ENCODE measurements at places on chromosomes 16 and 17.

GRCh38 chr16:64586781-64587180 is 535.1 kb downstream of the CDH11 start:
- no peaks in the 10 kb centered on the region for H3K4me1 ChIP-seq
- H3K4me3 ChIP-seq: no peak overlapping the region
- DNase-seq: no peak
- H3K36me3 ChIP-seq: no peaks in the 10 kb centered on the region
- H3K27me3 ChIP-seq: no peaks in the 10 kb centered on the region

DNA sequence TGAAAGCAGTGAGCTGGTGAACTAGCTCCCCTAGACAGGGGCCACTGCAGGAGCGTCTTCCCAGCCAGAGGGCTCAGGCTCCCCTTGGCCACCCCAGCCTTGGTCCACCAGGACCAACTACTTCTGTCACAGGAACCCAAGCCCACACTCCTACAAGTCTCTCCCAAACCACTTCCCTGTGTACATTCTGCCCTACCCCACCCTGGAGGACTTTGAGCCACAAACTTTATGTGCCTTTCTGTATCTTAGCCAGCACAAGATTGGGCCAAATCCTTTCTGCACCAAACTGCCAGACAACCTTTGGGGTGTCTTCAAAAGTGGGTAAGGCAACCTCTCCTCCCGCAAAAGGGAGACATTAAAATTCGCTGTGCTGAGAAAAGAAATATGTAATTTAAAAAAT is 31.6 kb downstream of the EFCAB5 start:
- no peak overlapping the region for H3K4me3 ChIP-seq
- DNase-seq: no peak
- no peaks in the 10 kb centered on the region for H3K4me1 ChIP-seq
- H3K27me3 ChIP-seq: no peaks in the 10 kb centered on the region

GRCh38 chr17:33154869-33155455 is 138.1 kb downstream of the ASIC2 start:
- no peaks in the 10 kb centered on the region for H3K4me1 ChIP-seq
- no peaks in the 10 kb centered on the region for H3K27me3 ChIP-seq
- no peak overlapping the region for H3K4me3 ChIP-seq
- no peaks in the 10 kb centered on the region for H3K36me3 ChIP-seq

GRCh38 chr16:56971768-56972043 is 10.0 kb downstream of the CETP start:
- no peaks in the 10 kb centered on the region for H3K27me3 ChIP-seq
- no peaks in the 10 kb centered on the region for H3K4me1 ChIP-seq
- H3K27ac ChIP-seq: no peak overlapping the region
- no peak for DNase-seq
- H3K36me3 ChIP-seq: no peaks in the 10 kb centered on the region

DNA sequence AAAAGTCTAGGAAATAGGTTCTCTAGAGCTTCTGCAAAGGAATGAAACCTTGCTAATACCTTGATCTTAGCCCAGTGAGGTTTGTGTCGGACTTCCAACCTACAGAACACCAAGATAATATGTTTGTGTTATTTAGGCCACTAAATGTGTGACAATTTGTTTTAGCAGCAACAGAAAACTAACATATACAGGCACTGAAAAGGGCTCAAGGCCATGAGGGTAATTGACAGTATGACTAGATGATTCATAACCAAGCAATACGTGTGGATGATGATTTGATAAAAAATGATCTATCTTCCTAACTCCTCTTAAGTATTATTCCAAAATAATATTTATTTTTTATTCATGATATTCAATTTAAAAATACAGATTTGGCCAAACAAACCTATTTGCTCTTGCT is 27.7 kb upstream of the MED13 start:
- no peak for DNase-seq
- no peaks in the 10 kb centered on the region for H3K36me3 ChIP-seq
- H3K27me3 ChIP-seq: no peaks in the 10 kb centered on the region
- H3K4me3 ChIP-seq: no peak overlapping the region

DNA sequence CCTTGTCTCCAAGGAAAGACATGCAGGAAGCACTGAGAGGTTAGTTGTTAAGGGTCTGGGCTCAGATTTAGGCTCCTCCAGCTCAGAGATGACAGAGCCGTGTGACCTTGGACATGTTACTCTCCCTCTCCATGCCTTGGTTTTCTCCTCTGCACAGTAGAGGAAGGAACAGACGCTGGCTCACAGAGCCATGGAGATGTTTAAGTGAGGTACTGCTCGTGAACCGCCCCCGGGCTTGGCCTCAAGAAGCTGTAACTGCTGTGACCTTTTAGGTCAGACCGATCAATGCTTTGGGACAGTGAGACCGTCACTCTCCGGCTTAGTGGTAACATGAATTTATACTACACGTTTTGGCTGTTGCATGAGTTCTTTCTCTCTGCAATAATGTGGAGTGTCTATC is 197.4 kb downstream of the C16orf95 start:
- no peak overlapping the region for H3K27ac ChIP-seq
- no peak for DNase-seq
- no peak overlapping the region for H3K4me3 ChIP-seq
- H3K36me3 ChIP-seq: no peaks in the 10 kb centered on the region

- no peak overlapping the region for H3K4me3 ChIP-seq
- H3K27me3 ChIP-seq: no peaks in the 10 kb centered on the region
- no peak overlapping the region for H3K27ac ChIP-seq
- no peaks in the 10 kb centered on the region for H3K4me1 ChIP-seq
- H3K36me3 ChIP-seq: no peaks in the 10 kb centered on the region
- no peak for DNase-seq
Observed at GRCh38 chr16:46947900-46948547, 25.4 kb downstream of the DNAJA2 start.

GRCh38 chr16:68064791-68065365 is 20.3 kb upstream of the NFATC3 start:
- no peaks in the 10 kb centered on the region for H3K27me3 ChIP-seq
- no peak overlapping the region for H3K27ac ChIP-seq
- no peaks in the 10 kb centered on the region for H3K4me1 ChIP-seq
- H3K4me3 ChIP-seq: no peak overlapping the region
- no peak for DNase-seq

- no peaks in the 10 kb centered on the region for H3K4me1 ChIP-seq
- H3K36me3 ChIP-seq: no peaks in the 10 kb centered on the region
- DNase-seq: no peak
- H3K4me3 ChIP-seq: no peak overlapping the region
- no peak overlapping the region for H3K27ac ChIP-seq
Observed at GRCh38 chr17:5591966-5592365, 7.7 kb upstream of the NLRP1 start.

DNA sequence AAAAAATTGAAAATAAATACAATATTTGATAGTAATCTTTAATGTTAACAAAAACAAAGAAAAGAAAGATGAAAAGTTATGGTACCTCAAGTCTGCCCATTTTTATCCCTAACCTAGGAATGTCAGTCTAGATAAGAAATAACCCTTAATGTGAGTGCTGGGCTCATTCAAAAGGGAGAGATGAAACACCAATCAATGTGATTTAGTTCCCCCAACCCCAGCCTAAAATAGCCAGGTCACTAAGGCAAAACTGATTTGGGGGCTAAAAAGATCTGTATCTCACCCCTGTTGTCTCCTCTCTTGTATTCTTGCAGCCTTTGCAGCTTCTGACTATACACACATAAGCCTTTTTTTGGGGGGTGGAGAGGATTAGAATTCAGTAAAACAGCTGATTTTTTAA is 3.2 kb upstream of the IGF2BP1 start:
- peak overlapping the region; percentile 97 for H3K27ac ChIP-seq
- H3K36me3 ChIP-seq: no peaks in the 10 kb centered on the region
- no peak overlapping the region for H3K4me3 ChIP-seq
- H3K27me3 ChIP-seq: no peaks in the 10 kb centered on the region
- H3K4me1 ChIP-seq: peaks cover 44% of the 10 kb centered on the region

- no peak overlapping the region for H3K4me3 ChIP-seq
- no peaks in the 10 kb centered on the region for H3K36me3 ChIP-seq
- H3K4me1 ChIP-seq: no peaks in the 10 kb centered on the region
- DNase-seq: no peak
Observed at GRCh38 chr17:16425202-16425601, 9.8 kb downstream of the TRPV2 start.

- H3K4me1 ChIP-seq: 0 out of 2 replicates have a peak, but pooled peaks cover 7% of the 10 kb centered on the region
- peaks cover 10% of the 10 kb centered on the region for H3K36me3 ChIP-seq
- peak overlapping the region; percentile 92 for H3K4me3 ChIP-seq
- DNase-seq: no peak
- no peaks in the 10 kb centered on the region for H3K27me3 ChIP-seq
Observed at GRCh38 chr17:3667366-3668278, 756 bp downstream of the TAX1BP3 start.
